ENCODE measurements at places on chromosomes 2 and 18.

GRCh38 chr2:106117882-106118684 lies 76.0 kb downstream of the UXS1 start:
- DNase-seq, result no peak

DNA sequence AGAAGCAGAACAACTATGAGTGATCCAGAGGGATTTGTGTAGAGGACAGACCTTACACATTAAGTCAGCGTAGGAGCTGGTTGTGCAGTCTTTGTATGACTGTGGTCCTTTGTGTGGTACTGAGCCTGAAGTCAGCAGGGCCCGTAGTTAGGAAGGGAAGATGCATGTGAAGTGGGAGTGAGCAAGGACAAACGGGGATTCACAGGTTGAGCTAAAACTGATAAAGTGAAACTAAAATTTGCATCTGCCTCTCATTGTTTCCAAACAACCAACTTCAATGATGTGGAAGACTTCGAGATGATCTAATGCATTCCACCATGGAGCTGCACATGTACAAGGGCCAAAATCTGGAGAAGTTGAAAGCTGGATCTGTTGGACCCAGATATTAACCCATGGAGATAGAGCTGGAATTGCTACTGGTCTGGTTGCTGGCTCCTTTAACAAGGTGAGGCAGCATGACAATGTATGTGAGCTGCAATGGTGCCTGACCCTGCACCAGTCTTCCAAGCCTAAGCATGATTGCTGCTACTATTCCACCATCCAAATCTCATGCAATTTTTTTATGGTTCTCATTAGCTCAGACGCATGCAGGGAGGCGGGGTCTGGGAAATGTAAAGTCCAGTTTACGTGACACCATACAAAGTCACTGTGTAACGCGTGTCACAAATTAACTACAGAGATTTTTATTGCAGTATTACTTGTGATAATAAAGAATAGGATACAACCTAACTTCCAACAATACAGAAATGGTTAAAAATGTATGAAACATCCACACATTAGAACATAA lies 12.1 kb upstream of the CYBRD1 start:
- peak; percentile 8 for DNase-seq

DNA sequence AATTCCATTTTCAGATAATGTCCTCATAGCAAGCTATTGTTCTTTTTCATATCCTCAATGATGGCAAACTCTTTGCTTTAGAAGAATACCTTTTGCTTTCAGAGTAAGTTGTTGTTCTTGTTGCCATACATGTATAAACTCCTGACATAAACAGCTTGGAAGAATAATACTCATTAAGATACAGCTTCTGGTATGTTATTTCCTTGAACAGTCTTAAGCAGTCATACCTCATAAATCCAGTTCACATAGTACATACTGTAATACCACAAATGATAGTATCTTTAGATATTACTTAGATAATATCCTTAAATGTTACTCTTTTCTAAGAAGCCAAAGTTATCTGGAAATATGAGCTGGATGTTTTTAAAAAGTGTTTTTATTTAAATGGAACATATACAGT lies 23.2 kb downstream of the METTL8 start:
- no peak for DNase-seq

DNA sequence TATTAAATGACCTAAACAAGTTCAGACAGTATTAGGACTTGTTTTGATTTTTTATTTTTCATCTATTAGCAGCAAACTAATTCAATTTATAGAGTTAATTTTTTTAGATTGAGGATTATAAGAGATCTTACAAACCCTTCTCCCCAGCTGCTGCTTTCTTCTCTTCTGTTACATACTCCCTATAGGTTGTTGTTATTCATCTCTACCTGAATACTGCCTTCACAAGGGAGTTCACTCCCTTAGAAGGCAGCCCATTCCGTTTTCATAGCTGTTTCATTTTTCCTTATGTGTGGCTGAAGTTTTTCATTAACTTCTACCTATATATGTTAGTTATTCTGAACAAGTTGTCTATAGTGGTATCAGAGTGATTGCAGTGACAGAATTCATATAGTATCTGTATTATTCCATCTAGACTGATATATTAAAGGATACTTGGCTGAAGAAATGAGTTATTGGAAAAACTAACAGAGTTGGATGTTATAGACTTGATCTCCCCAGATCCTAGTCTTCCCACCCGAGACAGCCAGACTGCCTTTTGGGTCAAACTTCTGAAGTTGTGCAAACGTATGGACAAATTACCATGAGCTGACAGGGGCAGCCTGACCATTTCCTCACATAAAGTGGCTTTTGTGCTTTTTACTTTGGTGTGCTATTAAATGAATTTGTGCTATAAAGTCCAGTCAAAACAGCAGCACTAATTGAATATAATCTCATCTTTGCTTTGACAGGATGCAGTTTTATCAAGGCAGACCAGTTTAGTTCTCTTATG lies 8.7 kb downstream of the GLS start:
- no peak for DNase-seq

GRCh38 chr2:231794383-231794782 lies 8.1 kb downstream of the COPS7B start:
- DNase-seq, result no peak

DNA sequence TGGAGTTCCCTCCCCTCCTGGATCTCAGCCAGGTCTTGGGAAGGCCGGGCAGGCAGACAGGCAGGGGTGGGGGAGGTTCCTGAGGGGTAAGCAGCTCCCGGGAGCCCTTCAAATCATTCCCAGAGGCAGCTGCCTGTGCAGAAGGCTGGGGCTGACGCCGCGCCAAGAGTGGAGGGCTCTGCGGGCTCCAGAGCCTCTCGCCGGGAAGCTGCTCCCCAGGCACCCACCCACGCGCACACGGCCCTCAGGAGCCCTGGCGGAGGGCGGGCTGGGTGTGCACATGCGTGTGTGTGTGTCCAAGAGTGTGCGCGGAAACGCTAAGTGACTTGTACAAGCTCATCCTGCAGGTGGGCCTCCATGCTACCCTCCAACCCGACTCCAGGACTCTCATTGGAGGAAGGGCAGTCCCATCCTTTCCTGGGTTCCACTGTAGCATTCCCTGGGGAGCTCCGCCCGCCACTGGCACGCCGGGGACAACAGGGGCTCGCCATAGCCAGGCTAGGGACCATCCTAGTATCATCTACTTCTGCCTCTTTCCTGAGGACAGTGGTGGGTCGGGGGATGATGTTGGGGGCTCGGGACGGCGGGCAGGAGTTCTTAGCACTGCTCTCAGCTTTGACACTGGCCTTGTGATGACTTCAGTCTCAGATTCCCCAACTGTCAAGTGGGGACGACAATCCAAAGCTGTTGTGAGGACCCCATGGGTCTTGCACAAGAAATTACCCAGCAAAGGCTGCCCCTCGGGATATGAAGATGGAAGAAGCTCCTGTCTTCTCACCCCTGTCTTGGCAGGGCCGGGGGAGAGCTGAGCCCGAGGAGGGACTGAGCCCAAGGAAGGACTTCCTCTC lies 50.3 kb downstream of the INHBB start:
- no peak for DNase-seq

GRCh38 chr2:78999406-78999805 lies 26.1 kb upstream of the REG3G start:
- no peak for DNase-seq

GRCh38 chr2:233418052-233418760 lies 63.9 kb downstream of the DGKD start:
- no peak for DNase-seq

- DNase-seq, result no peak
Observed at GRCh38 chr2:206471524-206472062, 28.3 kb downstream of the ADAM23 start.

- no peak for DNase-seq
Observed at GRCh38 chr2:144621266-144621665, 101.3 kb upstream of the ZEB2 start.

GRCh38 chr2:216619411-216620393 lies 13.5 kb upstream of the IGFBP2 start:
- DNase-seq, result no peak

DNA sequence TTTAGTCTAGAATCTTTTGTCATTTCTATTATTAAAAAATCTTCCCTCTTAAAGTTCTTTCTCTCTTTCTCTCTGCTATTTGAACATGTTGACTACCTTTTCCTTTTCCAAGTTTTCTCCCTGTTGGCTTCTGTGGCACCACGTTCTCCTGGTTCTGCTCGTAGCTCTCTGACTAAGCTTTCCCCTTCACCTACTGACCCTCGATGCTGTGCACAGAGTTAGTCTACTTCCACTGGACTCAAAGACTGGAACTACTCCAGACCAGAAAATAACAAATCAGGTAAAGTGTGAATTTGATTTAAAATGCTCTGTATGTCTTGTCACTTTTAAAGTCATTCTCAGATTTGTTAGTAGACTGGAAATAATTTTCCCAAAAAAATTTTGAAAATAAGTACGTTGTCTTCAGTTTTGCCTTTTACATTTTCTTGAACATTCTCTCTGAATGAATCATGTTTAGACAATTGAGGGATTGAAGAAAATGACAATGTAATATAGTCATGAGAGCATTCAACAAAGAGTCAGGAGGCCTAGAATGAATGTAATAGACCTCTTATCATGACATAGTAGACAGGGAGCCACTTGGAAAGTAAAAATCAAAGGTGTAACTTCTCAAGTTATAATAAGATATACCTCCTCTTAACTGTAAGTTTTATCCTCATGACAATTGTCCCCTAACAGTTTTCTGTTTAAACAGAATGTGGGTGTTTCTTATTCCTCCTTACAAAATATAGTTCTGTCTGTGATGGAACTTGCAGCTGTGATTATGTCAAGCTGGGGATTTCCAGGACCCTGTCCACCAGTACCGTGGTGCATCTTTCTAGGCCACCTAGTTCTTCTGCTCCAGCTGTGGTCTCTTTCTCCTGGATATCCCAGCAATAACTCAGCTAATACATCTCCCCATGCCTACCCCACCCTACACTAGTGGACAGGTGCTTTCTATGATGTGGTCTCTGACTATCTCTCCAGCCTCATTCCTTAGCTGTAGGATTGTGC lies 25.5 kb downstream of the ITPRID2 start:
- DNase-seq, result no peak

DNA sequence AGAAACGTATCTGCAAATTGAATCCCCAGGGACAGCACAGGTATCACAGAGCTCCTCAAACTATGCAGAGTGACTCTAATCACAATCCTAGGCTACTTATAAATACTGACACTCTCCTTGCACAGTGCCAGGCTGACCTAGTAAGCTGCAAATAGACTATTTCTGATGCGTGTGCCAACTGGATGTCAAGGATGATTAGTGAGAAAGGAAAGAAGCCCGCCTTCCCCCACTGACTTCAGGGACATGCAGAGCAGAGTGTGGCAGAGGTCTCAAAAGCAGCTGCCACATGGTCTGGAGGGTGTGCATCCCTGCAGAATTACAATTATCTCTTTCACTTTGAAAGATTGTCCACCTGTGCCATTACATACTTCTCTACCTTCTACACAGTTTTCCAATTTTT lies 235.6 kb downstream of the CPS1 start:
- DNase-seq, result no peak

- peak; percentile 44 for DNase-seq
Observed at GRCh38 chr2:130824492-130825061, 12.1 kb upstream of the ARHGEF4 start.

DNA sequence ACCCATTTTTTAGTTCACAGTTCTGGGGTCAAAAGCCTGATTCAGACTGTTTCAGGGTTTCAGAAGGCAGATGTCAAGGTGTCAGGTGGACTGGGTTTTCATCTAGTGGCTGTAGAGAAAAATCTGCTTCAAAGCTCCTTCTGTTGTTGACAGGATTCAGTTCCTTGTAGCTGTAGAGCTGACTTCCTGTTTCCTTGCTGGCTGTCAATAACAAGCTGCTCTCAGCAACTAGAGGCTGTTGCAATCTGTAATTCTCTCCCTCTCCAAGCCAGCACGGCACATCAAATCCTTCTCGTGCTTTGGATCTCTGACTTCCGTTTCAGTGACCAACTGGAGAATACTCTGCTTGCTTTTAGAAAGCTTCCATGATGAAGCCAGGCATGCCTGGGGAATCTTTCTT lies 179.4 kb downstream of the DOK6 start:
- DNase-seq, result no peak

DNA sequence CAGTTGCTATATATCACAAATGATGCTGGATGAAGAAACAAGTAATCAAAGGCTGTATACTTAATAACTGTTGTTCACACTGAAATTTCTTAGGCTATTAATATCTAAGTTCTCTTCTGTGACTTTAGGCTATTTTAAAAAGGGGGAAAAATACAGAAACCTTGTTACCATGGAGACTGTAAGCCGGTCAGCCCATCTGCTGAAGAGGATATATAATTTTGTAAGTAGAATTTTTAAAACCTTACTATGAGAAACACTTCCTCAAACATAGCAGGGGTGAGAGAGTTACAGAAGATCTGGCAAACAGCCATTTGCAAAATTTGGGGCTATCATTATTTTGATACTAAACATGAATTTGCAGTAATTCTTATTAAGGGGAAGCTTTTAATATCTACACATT lies 27.8 kb downstream of the CACNB4 start:
- peak; percentile 53 for DNase-seq

Measured in germinal center (tissue), 1 donor.